ENCODE measurements at places on chromosomes 5 and 9.

- no peak for DNase-seq
These were observed 807.7 kb downstream of the MTRR start for GRCh38 chr5:8676695-8677094.

- no peak for DNase-seq
These were observed 56.9 kb downstream of the PAM start for GRCh38 chr5:102811972-102812371.

DNA sequence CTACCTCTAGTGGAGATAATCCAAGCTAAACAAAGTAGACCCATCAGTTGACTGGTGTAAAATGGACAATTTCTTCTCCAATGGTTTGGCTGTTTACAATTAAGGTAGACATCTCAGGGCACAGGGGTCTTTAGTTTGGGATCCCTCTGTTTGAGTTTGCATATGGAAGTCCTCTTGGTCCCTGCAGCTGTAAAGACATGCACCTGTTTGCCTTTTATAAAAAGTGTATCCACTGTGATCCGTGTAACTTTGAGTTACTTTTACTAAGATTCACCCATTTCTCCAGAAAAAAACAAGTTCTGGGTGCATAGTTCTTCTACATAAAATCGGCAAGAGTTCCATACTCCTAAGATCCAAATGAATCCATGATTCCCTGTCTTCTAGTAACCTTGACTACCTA is 374.7 kb upstream of the ADAMTS16 start:
- no peak for DNase-seq

DNA sequence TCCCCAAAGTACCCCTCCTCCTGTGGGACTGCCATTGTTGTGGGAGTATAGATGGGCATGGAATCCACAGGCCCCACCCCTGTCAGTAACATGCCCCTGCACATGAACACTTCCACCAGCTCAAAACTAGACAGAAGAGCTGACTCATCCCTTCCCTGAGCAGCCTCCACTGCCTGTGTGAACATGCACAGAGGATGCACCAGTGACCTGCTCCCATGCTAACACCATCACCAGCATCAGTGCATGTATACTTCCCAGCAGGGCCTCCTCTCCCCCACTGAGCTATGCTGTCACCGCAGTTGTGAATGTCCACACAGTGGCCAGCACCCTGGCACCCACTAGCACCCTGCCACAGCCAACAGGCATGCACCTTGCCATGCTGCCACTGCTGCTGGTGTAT is 939.8 kb downstream of the EFNA5 start:
- DNase-seq = no peak

DNA sequence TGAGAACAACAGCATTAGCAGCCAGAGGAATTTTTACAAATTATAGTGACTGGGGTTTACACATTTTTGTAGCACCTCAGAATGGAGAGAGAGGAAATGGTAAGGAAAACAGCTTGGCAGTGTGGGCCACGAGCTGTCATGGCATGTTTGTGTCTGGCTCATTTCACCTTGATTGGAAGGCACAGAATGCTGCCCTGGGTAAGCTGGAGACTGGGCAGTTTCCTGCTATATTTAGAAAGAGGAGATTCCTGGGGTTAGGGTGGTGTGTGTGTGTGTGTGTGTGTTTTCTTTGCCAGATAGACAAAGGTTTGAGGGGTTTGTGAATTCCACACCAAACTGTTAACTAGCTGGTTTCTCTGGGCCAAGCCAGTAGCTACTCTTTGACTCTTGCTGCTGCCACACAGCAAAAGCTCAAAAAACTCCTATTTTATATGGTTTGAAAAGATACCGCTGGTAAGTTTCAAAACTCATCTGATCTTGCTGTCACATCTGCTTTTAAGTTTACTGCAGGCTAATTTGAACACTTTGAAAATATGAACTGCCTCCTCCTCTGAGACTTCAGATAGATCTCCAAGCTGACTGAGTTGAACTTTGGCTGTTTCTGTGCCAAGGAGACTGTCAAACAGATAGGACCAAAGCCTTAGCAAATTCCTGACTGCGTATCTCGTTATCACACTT is 9.1 kb downstream of the ARHGAP26 start:
- DNase-seq = no peak

- no peak for DNase-seq
These were observed 3.6 kb downstream of the IARS1 start for GRCh38 chr9:92289708-92290390.

Data from activated T-cell treated with anti-CD3 and anti-CD28 coated beads, Interleukin-2, amount 50 U/mL, for 48 hours (primary cell).